Thymus (tissue), 14 donors: ENCODE measurements at places on chromosomes 5 and 9.

- no peak for DNase-seq
Observed at GRCh38 chr5:14464096-14464495, 117.5 kb upstream of the OTULINL start.

DNA sequence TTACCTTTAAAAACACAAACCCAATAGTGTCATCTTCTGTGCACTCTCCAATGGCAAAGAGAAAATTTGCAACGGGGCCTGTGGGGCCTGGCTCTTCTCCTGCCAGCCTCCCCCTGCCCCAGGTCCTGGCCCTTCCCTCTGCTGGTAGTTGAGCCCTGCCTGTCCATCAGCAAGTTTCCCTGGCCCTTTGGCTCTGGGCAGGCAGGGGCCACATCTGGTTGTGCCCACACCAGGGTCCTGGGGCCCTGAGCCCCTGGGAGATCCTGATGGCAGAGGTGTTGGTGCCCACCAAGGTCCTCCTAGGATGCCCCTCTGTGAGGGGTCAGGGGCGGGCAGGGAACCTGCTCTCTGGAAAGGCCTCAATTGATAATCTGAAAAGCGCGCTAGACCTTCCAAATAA is 157.3 kb downstream of the DAB2IP start:
- DNase-seq = no peak

DNA sequence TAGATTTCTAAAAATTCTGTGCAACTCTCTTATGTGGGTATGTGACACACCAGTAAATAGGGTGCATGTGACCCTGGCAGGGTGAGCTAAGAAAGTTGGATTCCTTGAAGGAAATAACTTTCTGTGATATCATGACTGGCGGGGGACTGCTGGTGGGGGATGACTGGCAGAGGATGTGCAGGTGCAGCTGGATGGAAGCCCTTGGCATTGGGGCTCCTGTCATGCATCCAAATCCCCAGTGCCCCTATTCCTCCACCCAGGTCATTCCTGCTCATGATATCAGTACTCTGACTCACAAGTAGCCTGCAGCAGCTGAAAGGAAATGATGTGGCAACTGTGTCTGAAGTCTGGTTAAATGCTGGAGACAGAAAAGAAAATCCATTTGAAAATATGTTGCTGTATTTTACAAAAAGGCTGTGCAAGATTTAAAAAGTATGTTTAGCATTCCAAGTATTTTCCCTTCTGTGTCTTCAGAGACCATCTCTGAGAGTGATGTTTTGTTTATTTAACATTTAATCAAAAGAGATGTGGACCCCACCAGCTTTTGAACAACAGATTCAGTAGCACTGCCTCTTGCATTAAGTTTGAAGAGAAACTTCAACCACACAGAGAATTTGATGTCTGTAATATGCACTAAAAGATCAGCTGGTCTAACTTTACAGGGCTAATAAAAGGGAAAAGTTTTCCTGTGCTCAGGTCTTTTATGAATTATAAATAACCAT is 17.9 kb upstream of the ZSWIM6 start:
- no peak for DNase-seq

DNA sequence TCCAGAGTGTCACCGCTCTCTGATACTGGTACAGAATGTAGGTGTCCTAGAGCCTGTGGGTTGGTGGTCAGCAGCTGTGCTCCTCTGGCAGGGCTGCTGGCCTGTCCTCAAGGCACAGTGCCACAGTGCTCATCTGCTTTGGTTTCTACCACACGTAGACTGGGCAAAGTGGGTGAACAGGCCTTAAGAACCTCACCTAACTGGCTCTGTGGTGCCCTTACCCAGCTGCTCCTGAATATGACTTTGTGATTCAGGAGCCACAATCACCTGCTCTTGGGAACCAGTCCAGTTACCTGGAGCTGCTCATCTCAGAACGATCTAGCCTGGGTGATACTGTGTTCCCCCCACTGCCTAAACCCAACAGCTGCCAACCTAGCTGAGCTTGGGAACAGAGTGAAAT is 6.4 kb downstream of the NOP16 start:
- no peak for DNase-seq

DNA sequence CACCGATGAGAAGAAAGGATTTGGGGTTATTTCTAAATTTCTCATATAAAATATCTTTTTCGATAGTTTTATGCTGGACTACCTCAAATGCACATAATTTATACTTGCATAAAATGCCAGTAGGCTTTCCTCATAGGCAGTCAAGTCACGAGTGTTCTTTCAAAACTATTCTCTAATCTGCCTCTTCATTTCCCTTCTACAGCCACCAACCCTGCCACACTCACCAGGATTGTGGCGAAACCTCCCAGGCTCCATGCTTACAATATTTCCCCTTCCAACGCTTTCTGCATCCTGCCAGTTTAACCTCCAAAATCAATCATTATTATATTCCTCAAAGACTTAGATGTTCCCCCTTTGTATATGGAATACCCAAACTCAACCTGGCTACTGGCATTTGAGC is 65.4 kb downstream of the FRMD3 start:
- no peak for DNase-seq

DNA sequence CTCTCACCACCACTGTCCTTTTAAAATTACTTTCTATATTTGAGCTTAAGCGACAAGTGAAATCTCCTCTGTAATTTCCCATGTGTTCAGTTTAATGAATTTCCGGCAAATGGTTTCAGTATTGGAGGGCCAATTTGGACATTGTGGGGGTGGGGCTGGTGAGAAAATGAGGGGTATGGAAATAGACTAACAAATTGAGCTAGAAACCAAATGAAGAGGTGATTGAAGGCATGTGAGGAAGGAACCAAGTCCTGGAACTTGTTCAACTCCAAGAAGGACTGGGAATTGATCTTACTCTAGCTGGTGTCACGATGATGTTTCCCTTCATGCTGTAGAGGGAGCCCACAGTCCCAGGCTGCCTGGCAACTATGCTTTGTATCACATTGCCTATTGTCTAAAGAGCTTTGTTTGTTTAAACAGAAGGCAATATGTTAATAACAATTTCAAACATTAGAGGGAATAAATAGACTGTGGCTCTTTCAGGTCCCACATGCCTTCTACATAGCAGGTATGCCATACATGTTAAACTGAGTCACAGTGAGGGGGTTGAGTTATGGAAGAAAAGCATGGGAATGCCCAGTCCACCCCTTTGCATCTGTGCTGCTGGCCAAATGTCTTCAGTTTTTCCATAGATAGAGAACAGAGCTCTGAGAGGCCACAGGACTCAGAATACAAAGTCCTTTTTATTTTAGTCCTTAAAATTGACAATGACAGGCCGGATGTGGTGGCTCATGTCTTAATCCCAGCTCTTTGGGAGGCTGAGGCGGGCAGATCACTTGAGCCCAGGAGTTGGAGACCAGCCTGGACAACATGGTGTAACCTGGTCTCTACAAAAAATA is 25.0 kb upstream of the MATR3 start:
- DNase-seq = no peak

DNA sequence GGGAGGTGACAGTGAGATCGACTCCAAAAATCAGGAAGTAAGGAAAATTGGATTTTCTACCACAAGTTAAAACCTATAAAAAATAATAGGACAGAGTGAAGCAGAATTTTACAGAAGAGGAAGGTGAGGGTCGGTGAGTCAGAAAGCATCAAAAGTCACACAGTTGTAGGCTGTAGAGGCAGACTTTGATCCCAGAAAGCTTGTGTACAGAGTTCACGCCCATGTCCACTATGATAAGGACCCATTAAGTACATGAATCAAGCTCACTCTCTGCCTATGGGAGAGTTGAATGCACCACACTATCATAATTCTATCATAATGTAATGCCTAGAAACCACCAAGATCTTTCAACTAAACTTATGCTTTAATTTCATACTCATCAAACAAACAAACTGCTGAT is 291.2 kb downstream of the PRELID2 start:
- no peak for DNase-seq

- DNase-seq = no peak
Observed at GRCh38 chr9:4315582-4316215, 15.8 kb upstream of the GLIS3 start.

DNA sequence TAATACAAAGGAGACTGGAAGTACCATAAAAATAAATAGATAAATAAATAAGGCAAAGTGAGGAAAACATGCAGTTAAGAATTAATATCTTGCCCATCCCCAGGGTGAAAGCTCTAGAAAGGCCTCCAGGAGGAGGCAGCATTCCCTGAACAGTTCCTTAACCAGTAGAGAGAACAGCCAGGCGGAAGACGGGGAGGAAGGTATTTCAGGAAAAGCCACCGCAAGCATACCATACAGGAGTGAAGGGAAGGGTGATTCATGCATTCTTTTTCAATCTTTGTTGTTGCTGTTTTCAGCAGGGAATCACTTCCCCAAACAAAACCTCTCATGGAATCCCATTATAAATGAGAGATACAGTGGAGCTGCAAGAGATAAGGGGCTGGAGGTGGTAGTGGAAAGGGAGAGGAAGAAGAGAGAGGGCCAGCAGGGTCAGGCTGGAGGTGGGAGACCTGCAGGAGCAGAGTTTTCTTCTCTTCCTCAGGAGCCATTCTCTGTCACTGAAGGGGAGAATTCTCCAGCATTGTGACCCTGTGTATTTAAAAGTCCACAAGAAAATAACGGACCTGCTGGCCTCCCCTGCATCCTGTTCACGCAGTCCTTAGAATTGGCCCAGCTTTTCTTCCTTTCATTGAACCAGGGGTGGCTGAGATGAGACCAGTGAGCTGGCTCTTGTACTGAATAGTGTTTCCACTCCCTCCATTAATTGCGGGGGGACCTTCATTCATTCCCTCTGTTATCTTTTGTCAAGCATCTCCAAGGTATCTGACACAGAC is 255.9 kb downstream of the FAM114A2 start:
- no peak for DNase-seq

DNA sequence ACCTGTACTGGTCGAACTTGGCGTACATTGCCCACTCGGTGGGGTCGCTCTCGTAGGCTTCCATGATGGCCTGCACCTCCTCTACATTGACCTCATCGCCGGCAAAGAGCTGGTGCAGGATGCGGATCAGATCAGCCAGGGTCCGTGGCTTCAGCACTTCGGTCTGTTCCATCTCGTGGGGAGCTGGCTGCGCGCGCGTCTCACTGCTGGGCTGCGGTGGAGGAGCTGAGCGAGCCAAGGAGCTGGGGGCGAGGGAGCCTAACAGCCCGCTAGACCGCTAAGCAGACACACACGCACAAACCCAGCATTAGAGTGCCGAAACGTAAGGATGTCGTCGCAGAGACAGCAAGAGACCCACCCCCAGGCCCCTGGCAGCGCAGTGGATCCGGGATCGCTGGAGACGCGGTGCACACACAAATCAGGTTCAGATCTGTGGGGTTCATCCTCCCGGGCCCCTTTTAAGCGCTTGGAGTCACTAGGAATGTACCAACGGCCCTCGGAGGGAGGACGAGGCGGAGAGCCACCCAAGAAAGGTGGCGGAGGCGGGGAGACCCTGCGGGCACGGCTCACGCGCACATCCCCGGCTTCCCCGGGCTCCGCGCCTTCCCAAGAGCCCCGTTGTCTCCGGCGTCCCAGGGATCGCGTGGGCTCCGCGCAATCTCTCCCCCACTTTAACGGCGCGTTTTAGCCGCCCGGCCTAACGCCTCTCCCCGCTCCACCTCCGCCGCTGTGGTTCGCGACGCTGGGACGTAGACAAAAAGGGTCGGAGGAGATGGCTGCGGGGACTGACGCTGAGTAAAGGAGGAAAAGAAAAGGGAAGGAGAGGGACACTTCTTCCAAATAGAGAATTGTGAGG is at the start of gene CDO1:
Gene CDO1 (minus strand): TSS at position 434 of the 856 bp plus-strand sequence. CDS start 262 bp downstream, at position 172.
- no peak for DNase-seq

- DNase-seq = no peak
Observed at GRCh38 chr5:52876456-52876855, 88.7 kb downstream of the ITGA1 start.

GRCh38 chr5:82413302-82414040 is 135.3 kb upstream of the RPS23 start:
- no peak for DNase-seq

DNA sequence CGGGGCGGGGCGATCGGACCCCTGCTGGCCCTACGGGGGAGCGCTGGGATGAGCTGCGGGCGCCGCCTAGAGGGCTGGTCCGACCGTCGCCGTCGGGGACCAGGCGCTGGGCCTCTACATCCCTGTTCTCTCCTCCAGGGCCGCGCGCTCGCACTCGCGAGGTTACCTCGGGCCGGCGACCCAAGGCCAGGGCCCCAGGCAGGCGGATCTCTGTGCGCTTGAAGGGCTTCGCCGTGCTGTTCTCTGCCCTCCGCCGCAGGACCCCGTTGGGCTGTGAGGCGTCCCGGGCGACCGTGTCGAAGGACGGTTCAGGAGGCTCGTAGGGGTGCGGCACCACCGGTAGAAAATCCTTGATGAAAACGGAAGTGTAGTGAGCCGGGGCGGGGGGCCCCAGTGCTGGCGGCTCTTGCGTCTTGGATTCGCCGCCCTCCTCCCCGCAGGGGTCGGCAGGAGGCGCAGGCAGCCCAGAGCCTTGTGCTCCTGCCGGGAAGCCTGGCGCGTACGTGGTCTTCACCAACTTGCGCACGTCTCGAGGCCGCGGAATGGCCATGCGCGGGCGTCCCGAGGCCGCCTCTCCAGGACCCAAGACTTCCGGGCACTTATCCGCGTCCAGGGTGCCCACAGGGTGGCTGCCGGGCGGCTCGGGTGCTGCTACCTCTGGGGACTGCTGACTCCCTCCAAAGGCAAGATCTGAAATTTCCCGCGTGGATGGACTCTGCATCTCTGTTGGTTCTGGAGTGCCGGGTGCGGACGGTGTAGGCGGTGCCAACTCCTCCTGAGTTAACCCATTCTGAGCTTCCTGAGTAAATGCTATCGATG is 2.0 kb downstream of the PROB1 start:
- DNase-seq = no peak

- DNase-seq = no peak
Observed at GRCh38 chr5:168790002-168790635, 211.0 kb upstream of the PANK3 start.

- no peak for DNase-seq
Observed at GRCh38 chr9:38413283-38413682, 11.0 kb downstream of the IGFBPL1 start.

DNA sequence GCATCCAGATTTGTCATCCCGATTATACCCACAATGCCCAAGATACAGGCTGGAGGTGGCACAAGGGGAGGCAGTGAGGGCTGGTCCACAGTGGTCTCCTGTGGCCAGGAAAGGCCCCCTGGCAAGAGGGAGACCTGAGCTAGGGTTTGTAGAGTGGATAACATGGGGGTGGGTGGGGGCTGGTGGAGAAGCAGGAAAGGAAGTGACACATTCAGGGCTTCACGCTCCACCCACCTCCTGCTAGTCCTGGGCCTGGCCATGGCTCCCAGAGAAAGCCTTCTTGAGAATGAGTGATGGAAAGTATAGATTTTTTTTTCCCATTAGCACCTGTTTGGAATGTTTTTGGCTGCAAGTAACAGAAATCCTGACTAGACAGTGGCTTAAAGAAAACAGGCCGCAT is 81.3 kb downstream of the ANKRD33B start:
- DNase-seq = no peak

DNA sequence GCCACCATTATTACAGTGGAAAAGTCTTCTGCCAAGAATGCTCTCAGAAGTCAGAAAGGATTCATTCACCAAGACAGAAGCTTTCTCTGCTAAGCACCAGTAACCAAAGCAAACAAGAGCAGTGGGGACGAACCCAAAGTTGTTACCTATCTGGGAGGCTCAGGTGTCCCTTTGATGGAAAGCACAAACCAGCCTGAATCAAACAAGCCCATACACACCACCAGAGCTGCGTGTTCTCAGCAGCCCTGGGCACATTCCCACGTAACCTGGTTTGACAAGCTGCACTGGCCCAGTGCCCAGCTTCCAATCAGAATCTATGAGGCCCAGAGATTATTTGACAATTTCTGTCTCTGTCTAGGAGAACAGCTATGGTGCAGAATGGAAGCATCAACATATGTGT is 252.6 kb downstream of the ACTL7B start:
- DNase-seq = peak; percentile 7

- DNase-seq = no peak
Observed at GRCh38 chr5:33685873-33686755, 205.7 kb downstream of the ADAMTS12 start.
